ENCODE measurements at places on chromosomes 2 and 18.

GRCh38 chr2:63192169-63192888 lies 141.7 kb downstream of the OTX1 start:
- DNase-seq = peak; percentile 15

GRCh38 chr2:85525029-85525428 lies 13.9 kb upstream of the MAT2A start:
- no peak for DNase-seq

GRCh38 chr2:241985986-241986329 lies 116.4 kb downstream of the RTP5 start:
- no peak for DNase-seq

DNA sequence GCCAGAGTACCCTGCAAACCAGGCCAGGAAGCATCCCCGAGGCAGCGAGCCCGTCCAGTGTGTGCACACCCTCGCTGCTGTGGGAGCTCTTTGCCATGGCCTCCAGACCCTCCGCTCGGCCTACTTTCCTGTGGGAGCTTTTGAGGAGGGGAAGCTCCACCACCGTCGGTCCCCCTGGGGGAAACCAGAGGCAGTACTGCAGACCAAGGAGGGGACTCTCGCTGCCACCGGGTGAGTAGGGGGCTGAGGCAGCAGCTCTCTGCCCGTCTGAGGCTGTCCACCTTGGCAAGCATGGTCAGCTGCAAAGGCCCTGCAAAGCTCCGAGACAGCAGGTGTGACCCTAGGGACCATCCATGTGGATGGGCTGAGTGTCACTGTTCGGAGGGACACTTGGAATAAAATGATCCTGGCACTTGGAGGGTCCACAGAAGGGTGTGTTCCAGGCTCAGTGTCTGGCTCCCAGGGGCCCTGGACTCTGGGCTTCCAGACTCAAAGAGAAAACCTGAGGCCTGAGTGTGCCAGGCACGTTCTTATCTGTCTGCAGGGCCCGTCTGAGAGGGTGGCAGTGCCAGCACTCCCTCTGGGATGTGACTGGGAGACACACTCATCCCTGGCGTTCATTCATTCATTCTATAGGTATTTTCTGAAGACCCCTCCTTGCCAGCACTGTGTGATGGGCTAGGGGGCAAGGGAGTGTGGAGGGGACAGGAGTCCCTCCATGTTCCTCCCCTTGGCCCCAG lies 282.8 kb upstream of the HS6ST1 start:
- DNase-seq = no peak

DNA sequence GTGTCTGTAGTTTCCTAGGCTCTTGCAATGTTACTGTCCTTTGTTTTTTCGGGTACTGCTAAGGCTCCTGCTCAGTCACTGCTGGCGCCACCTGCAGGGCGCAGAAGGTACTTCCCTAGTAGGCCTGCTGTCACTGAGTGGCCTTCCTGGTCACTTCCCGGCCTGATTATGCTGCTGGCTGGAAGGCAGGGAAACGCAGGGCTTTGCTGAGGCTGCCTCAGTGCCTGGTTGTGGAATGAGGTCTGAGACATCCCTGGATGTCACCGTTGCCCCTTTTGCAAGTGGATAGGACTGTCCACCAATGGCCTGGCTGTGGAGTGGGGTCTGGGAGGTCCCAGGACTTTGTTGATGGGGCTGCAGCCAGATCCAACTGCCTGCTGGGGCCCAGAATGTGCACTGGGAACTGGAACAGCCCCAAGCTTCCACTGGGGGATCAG lies 13.1 kb downstream of the DAW1 start:
- no peak for DNase-seq

- peak; percentile 81 for DNase-seq
Observed at GRCh38 chr2:233793465-233794127, 15.5 kb downstream of the MROH2A start.

DNA sequence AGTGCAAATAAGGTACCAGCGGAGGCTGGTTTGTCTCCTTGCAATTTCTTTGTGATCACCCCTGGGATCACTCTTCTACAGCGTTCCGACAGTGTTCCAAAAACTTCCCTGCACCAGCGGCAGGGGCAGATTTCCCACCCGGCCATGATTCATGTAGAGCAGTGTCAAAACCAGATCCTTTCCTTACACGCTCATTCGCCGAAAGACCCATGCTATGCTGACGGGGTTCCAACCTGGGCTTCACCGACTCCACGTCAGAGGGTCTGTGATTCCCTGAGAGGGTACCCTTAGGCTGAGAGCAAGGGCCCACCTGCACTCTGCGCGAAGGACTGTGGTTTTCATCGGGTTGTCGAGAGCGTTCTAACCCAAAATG lies 423 bp upstream of the TTC27 start:
- no peak for DNase-seq

GRCh38 chr18:57780706-57781347 lies 22.3 kb downstream of the ATP8B1 start:
- DNase-seq = no peak

GRCh38 chr18:13206301-13206700 lies 12.3 kb upstream of the LDLRAD4 start:
- DNase-seq = no peak

GRCh38 chr2:112887964-112888749 lies 22.8 kb upstream of the IL37 start:
- DNase-seq = no peak

- no peak for DNase-seq
Observed at GRCh38 chr2:237497009-237497837, 10.2 kb downstream of the MLPH start.

GRCh38 chr2:95346738-95347671 lies 49.9 kb downstream of the KCNIP3 start:
- no peak for DNase-seq

DNA sequence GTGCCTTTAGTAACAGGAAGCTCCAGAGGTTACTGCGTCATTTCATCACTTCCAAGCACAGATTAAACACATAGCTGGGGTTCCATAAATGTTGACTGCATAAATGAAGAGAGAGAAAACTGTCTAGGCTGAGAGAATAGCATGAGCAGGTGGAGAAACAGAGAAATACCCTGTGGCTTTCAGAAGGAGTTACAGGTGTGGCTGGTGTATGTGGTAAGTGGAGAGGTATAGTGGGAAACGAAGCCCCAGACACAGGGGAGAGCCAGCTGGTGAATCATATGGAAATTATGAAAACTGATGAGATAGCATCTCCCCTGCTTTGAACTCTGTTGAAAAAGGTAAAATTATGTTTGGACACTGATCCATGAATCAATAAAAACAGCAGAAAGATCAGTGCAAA lies 807.4 kb upstream of the POU3F3 start:
- no peak for DNase-seq

- no peak for DNase-seq
Observed at GRCh38 chr2:203664029-203664755, 42.2 kb upstream of the CD28 start.

- DNase-seq = no peak
Observed at GRCh38 chr2:108367561-108368175, 10.1 kb upstream of the SULT1C4 start.

DNA sequence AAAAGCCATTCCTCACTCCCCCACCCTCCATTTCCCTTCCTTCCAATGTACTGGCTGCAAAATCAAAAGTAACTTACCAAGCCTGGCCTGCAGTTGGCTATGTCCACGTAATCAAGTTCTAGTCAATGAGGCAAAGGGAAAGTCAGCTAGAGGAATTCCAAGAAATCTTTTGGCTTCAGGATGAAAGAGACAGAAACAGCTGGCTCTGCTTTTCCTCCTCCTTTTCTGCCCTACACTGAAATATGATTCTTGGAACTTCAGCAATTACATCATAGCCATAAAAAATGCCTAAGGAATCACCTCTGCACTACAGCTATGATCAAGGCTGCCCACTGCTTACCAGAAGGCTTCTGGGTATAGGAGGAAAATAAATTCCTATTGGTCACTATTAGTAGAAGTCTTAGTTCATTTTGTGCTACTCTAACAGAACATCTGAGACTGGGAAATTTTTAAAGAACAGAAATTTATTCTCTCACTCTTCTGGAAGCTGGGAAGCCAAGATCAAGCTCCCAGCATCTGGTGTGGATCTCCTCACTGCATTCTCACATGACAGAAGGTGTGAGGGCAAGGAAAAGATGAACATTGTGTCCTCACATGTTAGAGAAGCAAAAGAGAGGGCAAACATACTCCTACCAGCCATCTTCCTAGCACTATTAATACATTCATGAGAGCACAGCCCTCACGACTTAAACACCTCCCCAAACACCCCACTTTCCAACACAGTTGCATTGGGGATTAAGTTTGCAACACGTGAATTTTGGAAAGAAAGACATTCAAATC lies 219.9 kb downstream of the TMX3 start:
- DNase-seq = no peak

- no peak for DNase-seq
Observed at GRCh38 chr2:99928470-99929053, 213.8 kb downstream of the AFF3 start.

DNA sequence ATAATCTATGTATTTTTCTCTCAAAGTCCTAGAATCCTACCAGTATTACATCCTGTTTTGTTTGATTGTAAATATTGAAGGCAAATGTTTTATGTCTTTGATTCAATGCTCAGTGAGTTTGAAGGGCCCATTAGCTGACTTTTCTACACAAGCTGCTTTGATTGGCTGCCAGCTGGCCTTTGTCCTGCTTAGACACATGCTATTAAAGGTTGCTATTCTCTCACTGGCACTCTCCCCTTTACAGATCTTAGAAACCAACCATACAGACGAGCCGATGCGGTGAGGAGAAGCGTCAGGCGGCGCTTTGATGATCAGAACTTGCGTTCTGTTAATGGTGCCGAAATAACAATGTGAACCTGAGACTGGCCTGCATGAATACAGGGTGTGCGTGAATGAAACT lies 69.7 kb downstream of the PRPF40A start:
- DNase-seq = peak; percentile 79

DNA sequence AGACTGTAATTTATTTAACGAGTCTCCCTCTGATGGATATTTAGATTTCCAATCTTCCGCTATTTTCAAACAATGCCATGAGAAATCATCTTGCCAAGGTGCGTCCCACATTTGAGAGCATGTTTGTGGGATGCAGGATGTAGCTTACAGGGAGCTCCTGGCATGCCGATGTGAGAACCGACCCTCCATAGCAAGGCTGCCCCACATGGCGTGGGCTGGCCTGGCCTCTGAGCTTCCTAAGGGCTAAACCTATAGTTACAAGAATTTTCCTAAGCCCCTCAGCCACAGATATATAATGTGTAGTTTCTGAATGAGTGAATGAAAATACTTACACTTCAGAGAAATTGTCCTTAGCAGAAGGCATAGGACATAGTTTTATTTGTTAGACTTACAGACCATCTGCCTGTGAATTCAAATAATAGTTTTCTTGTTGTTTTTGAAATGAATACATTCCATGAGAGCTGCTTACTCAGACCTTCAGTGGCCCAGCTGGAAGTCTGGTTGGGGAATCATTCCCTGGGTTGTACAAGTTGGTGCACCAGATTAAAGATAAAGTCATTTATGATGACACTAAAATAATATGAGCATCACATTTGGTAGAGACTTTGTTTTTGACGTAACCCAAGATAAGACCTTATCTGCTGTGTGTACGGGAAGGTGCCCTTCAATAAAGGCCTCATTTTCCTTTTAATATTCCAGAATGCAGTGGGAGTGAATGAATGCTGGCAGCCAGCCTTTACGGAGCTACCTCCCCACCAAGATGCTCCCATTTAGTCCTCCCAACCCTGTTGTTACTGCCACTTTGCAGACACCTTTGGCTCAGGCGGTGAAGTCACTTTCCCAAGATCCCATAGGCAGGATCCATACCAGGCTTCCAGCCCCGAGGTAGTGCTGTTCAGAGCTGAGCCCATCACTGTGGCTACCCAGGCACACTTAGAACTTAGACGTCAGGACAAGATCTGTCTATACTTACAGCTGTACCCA lies 107.1 kb downstream of the GLI2 start:
- no peak for DNase-seq

DNA sequence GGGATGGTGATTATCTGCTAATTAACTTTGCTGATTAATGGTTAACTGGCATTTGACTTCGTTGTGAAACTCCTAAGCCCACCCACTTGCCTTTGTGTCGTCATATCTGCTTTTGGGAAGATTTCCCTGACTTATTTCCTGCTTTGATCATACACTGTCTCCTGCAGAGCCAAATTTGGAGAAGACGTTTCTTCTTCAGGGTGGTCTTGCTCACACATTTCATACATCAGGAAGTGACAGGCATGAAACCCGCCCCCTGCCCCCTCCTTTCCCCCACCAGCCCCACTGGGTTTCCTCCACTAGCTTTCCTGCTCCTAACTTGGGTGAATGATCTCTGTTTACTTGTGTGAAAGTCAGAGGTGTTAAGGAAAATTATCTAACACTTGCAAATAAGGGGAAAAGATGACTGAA lies 300.1 kb downstream of the TSN start:
- DNase-seq = no peak
